Smooth muscle cell of the brain vasculature (primary cell): ENCODE measurements at places on chromosomes 1 and 21.

DNA sequence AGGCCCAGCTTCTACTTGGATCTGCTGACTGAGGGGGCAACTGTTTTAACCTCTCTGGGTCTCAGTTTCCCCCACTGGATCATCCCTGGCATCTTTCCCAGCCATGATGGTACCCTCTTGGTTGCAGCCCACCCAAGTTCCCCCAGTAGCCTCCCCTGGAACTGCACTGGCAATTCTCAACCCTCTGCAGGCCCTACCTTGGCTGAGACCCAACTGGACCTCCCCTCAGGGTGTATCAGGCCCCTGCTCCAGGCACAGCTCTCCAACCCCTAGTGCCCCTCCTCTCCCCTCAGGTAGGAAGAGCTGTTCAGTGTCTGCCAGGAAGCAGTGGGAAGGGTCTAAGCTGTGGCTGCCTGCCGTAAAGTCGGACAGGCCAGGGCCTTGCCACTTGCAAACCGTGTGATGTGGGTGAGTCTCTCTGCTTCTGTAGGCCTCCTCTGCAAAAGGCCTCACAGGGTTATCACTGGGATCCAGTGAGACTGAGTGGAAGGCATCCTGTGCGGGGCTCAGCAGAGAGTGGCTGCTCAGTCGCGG, 32.1 kb downstream of the RHBG start:
- no peak for DNase-seq

- no peak for DNase-seq
Measured at GRCh38 chr21:31900121-31900895, 27.5 kb downstream of the HUNK start.

GRCh38 chr1:1032424-1032823, 12.5 kb downstream of the AGRN start:
- DNase-seq = no peak

- no peak for DNase-seq
Measured at GRCh38 chr1:207787776-207788175, 35.9 kb downstream of the CD46 start.

GRCh38 chr1:11795238-11795890, 10.4 kb downstream of the MTHFR start:
- DNase-seq = no peak

DNA sequence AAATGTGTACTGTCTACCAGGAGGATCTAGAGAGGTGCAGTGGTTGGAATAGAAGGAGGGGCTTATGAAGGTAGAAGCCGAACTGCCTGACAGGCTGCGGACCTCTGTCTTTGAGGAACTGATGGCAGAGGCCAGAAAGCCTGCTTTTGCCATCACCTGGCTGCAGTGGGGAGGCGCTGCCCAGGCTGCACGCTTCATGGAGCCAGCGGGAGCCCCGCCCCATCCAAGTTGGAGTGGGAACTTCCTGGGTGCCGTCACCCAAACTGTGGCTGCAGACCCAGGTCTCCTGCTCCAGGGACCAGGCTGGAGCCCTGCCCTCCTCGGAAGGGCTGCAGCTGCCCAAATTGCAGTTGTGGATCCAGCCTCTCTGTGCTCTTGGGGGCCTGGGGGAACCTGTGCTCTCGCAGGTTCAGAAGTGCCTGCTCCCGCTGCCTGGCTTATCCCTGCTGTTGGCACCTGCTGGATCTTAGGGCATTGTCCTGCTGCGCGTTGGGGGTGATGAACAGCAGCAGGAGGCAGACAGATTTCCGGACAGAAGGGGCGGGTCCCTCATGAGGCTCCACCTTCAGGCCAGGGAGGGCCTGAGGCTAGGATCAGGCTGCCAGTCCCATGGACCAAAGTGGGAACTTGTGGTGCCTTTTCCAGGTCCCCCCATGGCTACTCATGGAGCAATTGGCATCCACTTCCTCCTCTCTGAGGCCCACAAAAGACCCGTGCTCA, 118.0 kb upstream of the PLPPR4 start:
- DNase-seq = no peak

DNA sequence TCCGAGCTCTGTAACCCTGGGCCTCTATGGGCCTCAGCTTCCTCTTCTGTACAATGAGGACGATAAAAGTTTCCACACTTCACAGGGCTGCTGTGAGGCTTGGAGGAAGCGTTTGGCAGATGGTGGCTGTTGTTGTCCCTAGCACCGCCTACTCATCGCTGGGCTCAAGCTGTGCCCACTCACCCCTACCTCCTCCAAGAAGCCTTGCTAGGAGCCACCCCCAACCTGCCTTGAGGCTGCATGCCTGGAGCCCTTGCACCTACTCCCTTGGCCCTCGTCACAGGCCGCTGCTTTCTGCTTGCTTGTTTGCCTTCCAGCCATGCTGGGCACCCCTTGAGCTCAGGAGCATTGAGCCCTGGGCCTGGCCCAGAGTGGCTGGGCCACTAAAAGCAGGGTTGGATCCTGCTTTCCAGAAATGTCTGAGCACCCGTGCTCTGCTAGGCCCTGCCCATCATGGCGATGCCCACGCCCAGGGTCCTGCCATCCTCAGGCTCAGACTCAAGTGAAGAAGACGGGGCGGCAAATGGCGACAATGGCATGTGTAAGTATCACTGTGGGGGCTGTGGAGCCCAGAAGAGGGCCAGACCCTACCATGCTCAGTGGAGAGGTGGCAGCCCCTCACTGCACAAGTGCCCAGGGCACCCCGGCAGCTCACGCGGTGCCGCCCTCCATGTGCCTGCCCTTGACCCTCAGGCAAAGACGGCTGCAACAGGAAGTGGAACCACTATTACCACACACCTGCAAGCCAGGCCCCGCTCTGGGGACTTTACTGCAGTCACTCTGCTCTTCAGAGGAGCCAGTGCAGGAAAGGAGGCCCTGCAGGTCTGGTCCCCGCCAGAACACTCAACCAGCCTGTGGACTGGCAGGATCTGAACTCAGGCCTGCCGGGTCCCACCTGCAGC, 9.5 kb downstream of the SH3BGRL3 start:
- DNase-seq = no peak

DNA sequence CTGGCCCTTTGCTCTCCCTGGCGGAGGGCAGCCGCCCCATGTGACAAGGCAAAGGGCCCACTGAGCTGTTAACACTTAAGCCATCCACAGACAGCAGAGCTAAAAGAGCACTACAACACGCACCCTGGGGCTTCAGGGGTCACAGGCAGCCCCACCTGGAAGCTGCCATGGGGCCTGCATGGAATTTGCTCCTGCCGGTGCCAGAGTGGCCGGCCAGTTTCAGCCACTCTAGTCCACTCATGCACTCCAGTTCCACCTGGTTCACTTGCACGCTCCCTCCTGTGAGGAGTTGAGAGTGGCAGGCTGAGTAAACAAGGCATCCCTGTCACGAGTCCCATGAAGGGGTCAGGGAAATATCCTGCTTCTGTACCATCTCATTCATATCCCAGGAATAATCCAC, 55.3 kb downstream of the RIMS3 start:
- no peak for DNase-seq

DNA sequence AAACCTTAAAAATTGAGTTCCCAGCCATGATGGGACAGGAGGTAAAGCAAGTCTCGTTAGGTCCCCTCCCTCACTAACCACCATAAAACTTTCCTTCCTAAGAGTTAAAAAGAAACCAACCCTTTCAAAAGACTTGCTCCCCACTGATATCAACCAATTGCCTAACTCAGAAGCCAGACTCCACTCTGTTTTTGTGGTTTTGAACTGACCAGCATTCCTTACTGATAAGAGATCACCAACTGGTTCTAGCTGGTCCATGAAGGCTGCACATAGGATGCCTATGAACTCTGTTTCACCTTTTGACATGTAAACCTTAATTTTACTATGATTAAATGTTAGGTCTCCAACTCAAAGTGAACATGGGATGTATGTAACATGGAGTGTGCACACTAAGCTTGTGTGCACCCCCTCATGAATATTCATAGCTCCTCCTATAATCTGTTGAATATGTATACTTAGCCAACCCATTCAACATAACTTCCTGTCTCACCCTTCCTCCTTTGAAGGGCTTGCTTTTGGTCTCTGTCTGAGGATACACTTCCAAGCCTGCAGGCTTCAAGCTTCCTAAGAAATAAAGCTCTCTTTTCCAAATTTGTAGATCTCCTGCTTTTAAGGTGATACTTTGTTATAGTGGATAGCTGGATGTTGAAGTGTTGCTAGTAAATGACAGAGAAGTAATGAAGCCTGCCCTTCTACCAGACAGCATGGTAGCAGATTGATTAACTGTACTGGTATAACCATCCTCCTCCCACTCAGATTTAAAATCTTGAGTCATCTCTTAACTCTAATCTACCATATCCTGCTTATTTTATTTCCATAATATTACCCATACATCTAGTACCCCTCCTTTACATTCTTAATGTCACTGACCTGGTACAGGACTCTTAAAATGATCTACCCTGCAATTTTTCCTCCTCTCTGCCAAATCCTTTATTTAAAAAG, 95.6 kb downstream of the ZNF644 start:
- DNase-seq = no peak

GRCh38 chr21:32320726-32321125, 22.1 kb downstream of the MRAP start:
- no peak for DNase-seq

GRCh38 chr1:21090463-21090862, 86.2 kb downstream of the EIF4G3 start:
- no peak for DNase-seq

DNA sequence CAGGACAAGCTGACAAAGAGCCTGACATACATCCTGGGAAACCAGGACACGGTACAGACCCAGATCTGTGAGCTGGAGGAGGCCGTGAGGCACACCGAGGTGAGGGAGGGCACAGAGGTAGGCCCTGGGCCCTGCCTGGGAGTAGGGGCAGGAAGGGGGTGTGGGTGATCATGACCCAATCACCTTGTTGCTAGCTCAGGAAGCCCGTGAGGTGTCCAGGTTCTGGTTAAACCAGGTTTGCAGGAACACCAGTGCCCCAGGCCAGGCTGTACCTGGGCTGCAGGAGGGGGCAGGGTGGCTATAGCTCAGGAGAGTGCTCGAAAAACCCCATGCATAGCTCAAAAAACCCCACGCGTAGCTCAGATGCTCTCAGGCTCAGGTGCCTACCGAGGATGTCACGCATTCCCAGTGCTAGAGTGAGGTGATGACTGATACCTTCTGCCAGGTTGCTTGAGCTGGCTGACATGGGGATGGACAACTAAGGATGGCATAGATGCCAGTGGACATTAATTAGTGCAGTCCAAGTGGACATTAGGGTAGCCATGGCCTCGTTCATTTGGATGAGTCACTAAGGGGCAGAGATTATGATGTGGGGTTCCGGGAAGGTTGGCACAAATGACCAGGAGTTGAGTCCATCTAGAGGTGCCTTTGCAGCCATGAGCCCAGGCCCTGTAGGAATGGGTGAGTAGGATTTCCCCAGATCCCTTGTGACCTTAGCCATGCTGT, 3.7 kb downstream of the TRIM46 start:
- no peak for DNase-seq

DNA sequence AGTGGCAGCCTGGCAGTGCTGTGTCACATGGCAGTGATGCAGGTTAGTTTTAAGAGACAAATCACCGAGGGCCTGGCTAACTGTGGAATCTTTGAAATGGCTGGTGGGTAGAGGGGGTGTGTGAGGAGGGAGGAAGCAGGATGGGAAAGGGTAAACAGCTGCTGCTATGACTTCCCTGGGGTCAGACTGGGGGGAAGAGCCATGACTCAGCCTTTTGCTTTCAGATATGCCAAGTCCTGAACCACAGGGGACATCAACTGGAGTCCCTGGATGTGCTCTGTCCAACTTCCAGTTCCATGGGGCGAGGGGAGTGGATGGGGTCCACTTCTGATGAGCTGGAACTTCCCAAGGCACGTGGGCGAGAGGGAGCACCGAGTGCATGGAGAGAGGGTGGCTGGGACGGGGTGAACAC, 121.1 kb upstream of the ADAR start:
- DNase-seq = no peak

DNA sequence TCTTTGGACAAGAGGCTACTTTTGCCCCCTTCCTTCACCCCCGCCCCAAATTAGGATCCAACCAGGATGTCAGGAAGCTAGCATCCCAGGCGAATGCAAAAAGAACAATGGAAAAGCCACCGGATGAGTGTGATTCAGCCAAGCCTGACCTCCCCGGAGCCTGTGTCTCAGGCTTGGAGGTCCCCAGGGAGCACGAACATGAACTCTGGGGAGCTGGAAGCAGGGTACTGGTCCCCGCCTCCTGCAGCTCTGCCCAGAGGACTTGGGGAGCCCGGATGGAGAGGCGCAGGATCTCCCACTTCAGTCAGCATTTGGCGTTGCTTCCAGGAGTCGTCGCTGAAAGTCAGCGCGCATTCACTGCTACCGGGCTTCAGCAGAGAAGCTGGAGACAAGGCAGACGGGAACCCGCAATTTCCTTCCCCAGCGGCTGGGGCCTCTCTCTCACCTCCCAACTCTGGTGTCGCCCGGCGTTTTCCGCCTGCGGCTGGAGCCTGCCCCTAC, 1.8 kb upstream of the TBX15 start:
- no peak for DNase-seq

- peak; percentile 96 for DNase-seq
Measured at GRCh38 chr1:205121660-205122488, at the start of gene RBBP5. Gene RBBP5, minus strand, starts transcription at chr1:205121978. Its CDS starts 105 bp downstream, at chr1:205121873.

DNA sequence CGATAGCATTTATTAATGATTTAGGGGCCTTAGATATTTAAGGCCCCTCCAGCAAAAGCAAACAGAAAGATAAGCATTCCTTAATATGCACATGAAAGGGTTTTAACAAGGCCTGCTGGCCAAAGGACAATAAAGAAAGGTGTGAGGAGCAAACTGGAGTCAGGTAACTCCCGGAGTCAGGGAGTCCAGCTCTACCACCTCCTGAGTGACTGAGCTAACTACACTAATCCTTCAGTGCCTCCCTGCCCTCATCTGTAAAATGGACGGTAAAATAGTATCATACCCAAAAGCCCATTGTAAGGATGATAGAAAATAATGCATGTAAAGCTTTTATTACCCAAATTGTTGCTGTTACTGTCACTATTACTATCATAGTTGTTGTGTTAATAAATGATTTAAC, 161.7 kb downstream of the SIPA1L2 start:
- DNase-seq = no peak

DNA sequence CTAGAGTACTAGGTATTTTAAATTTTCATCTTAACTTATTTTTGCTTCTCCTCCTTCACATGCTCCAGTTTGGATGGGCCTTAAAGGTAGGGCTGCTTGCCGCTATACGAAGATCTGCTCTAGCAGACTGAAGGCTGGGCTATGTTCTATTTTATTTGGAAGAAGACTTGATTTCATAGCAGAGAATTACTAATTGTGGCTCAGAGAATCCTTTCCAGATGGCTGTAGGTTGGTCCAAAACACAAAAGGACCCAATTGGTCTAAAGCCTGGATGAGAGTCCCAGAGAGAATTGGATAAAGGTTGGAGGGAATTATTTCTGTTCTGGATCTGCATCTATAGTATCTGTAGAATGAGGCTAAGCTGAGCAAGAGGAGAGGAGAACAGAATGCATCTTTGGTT, 719.4 kb upstream of the PTBP2 start:
- no peak for DNase-seq

- no peak for DNase-seq
Measured at GRCh38 chr1:161505686-161506085, 429 bp downstream of the FCGR2A start.

DNA sequence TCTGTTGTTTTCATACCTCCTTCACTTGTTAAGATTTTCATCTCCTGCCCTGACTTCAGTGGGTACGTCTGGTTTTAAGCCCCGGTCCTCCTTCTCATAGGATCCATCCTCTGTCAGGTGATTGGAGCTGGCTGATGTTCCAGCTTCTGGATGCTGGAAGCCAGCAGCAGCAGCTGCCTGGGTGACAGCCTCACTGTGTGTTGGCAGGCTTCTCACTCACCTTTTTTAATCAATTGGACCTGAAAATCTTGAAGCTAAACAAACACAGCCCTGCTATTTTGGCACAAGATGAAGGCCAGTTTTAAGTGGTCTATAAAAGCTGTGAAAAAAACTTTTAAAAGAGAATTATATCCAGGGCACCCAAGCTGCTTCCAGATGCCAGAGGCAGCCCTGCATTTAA, 181.0 kb downstream of the DISC1 start:
- no peak for DNase-seq

- DNase-seq = no peak
Measured at GRCh38 chr1:34379911-34380310, 203.2 kb downstream of the C1orf94 start.
